ENCODE measurements at places on chromosomes 2 and 18. TPM values are rescaled to one million over a fixed set of nuclear protein-coding genes. Genes with fewer than 3 reads are reported as not detected.

- DNase-seq: no peak
Observed at GRCh38 chr18:2846636-2847316, at the start of gene EMILIN2. Gene EMILIN2, plus strand, starts transcription at chr18:2847006. Its CDS starts 183 bp downstream, at chr18:2847189.

- DNase-seq: no peak
Observed at GRCh38 chr2:100614455-100615000, 51.7 kb downstream of the PDCL3 start.

GRCh38 chr2:106053116-106053515, 141.0 kb downstream of the UXS1 start:
- peak; percentile 11 for DNase-seq

- no peak for DNase-seq
Observed at GRCh38 chr2:156129227-156129626, 203.3 kb downstream of the NR4A2 start.

- DNase-seq: no peak
Observed at GRCh38 chr2:39154944-39155343, 34.1 kb upstream of the SOS1 start.

DNA sequence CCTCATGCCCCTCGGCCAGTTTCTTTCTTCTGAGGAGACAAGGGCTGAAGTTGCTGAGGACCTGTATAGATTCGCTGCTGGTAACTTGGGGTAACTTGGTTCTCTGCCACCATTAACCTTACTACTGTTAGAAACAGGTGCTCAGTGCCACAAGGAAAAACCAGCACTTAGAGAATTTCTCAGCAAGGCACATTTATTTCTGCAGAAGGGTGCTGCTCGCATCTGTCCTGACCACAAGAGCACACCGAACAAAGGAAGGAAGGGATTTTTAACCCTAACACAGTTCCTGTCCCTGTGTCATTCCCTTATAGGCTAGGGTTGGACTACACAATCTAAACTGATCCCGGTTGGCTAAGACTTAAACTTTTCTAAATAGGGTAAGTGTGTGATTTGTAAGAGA, 154.1 kb downstream of the SOCS6 start:
- DNase-seq: no peak

DNA sequence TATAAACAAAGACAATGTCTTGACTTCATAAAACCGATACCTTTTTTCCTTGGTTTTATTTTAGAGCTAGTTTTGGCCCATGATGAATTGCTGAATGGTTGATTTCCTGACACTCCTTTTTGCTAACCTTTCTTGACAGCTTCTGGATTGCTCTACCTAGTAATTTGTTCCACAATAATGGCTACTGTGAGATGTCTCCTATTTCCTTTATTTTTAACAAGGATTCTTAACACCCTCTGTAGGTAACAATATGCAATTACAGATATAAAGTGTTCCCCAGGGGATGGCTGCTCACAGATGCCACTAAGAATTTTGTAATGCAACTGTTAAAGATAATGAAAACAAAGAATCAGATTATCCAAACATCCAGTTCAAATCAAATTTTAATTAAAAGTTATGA, 100.8 kb upstream of the ATP5MC3 start:
- peak; percentile 24 for DNase-seq

DNA sequence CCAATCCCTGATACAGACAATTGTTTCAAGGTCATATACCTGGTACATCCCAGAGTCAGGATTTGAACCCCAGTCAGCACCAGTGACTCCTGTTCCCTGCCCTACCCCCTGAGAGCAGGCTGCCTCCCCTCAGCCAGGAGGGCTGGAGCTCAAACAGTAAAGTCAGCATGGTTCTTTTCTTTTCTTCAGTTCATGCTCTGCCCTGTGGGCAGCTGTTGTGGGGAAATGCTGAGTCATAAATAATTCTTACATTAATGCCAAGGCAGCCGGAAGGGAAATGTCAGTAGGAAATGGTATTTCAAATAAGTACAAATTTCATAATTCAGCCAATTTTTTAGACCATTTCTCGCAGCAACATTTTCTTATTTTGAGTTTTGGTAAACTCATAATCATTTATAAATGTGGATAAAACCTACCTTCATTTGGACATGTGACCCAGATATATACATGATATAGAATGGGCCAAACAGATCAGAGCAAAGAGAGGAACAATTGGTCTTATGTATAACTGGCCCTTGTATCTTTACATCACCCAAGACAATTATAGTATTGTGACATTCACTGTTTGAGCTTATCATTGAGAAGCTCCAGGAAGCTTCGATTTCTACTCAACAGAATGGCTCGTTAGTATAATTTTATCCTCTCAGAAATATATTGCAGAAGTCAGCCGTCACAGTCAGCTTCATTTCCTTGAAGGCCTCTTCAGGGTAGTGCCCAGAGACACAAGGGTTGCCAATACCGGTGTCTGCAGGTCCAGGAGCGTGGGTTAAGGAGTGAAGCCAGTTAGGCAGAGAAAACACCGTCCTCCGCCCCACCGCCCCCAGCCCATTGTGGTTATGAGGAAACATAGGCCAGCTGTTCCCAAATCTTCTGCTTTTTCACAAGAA, 28.0 kb upstream of the SCYGR1 start:
- DNase-seq: peak; percentile 37

DNA sequence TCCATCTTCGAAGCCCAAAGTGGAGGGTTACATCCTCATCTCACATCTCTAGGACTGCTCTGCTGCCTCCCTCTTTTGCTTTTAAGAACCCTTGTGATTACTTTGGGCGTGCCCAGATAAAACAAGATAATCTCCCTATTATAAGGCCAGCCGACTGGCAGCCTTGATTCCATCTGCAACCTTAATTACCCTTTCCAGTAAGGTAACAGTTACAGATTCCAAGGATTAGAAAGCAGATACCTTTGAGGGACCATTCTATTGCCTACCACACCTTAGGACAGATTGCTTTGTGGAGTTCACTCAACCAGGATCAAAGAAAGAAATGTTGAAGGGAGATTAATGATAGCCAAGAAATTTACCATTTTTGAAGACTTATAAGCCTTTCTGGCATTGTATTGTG, 250.8 kb upstream of the ACVR2A start:
- DNase-seq: no peak

GRCh38 chr2:215120401-215120800, 18.0 kb downstream of the ABCA12 start:
- no peak for DNase-seq

DNA sequence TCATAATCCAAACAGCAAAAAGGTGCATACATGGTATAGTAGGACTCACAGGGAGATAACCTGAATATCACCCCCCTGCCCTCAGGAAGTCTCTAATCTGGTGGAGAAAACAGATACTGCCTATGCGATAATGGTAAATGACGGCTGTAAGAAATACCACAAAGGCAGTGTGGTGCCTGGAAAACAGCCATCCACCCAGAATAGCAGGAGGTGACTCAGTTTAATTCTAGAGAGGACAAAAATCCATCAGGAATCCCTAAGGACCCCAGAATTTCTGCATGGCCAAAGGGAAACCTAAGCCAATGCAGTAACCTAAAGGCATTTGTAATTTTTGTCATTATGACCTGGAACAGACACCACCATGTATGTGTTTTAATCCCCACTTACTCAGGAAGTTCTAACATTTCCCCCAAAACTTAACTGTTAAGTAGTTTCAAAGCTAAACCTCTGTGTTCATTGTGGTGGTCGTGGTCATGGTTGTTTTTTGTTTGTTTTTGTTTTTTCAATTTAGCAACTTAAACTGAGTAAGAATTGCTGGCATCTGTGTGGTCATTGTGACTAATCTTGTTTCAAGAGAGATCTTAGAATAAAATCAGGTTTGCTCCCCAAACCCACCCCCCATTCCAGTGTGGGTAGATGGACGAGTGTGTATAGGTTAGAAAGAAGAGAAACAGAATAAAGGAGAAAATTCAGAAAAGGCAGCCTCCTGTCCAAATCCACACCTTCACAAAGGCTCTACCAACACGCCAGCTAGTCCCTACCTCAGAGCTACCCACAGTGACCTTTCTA, 121.5 kb upstream of the CDCA7 start:
- no peak for DNase-seq

DNA sequence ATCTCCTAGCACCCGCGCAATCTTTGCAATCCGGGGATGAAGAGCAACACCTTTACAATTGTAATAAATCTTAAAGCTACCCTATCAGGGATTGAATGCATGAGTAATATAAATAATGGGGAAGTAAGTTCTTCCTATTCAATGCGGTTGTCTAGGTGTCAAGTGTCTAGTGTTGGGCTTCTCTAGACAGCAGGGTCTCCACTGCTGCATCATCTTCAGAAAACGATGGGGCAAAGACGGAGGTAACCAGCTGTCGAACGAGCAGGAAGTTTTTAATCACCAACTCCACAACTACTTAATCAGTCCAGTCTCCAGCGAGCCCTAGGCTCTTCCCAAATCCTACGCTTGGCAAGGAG, 573 bp downstream of the STAM2 start:
- DNase-seq: no peak

DNA sequence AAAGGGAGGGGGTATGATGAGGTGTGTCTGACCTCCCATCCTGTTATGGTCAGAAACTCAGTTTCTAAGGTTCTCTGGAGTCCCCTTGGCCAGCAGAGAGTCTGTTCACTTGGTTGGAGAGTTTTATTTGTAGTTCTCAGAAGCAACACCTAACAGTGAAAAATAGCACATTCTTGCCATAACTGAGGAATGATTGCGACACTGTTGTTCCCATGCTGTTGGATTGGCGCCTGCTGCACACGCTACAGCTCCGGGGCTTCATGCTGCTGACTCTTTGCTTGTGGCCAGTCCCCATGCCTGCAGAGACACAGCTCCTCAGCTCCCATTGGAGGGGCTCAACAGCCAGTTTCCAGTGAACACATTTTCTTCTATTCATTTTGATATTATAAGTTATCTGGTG, 42.1 kb downstream of the TPGS2 start:
- DNase-seq: peak; percentile 5

DNA sequence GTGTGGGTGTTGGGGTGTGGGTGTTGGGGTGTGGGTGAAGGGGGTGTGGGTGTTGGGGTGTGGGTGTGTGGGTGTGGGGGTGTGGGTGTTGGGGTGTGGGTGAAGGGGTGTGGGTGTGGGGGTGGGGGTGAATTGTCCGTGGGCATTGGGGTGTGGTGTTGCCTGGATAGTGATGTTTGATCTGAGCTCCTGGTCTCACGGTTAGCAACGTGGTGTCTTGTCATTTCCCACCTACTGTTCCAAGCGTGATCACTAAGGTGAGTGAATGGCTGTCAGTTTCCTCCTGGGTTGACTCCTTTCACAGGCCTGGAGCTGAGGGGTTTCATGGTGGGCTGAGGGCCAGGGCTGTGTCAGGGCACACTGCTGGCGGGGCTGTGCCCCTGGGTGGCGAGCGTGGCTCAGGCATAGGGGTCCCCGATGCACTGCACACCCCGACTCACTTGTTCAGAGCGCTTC, 27.2 kb downstream of the RTP5 start:
- no peak for DNase-seq

GRCh38 chr2:40955042-40955441, 503.2 kb upstream of the SLC8A1 start:
- no peak for DNase-seq

DNA sequence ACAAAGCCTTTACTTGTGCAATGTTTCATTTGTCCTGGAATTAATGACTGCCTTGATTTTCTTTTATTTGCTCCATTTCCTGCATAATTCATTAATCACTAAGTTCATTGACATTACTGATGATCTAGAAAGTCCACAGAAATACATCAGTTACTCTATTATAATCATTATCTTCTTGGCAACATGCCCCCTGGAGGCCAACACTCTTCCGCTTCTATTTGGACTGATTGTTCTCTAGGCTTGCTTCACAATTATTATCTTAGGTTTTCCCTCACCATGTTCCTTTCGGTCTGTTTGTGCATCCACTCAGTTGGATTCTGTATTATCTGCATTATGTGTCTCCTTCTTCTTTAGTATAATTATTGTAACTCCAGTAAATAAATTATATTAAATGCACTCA, 461.0 kb upstream of the CDH2 start:
- no peak for DNase-seq

DNA sequence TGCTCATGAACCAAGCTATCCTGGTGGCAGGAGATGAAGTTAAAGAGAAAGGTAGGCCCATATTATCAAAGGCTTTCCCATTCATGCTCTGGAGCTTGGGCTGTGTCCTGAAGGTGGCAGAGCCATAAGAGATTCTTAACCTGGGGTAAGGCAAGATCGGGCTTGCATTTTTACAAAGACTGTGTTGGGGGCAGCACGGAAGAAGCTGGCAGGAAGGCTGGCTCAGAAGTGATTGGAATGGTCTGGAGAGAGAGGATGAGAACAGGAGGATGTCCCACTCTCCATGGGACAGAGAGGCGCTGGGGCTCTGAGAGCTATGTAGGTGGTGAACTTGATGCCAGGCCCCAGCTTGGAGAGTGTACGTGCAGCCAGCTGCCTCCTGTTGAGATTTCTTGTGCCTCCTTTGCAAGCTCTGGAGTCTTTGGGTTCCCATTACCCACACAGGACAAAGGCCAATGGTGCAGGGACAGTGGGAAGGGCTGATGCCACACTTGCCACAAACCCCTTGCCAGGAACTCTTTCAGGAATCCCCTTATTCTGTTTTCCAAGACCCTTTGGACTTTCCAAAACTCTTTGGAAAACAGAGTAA, 40.6 kb upstream of the FZD5 start:
- DNase-seq: no peak

GRCh38 chr2:68762100-68762499, 27.5 kb downstream of the ARHGAP25 start:
- DNase-seq: no peak

GRCh38 chr2:95059656-95060370, 34.3 kb downstream of the MAL start:
- no peak for DNase-seq

Gene ALPP
- not detected for total RNA-seq

Gene FAM237A
- not detected for total RNA-seq

Gene INHBB
- total RNA-seq: not detected

Gene RELCH
- total RNA-seq: 76.5 TPM

Gene HAAO
- not detected for total RNA-seq

Gene TANC1
- 0.07 TPM for total RNA-seq

Gene CLEC4F
- total RNA-seq: not detected

Gene KIF1A
- not detected for total RNA-seq

Gene TMEM198
- total RNA-seq: 0.62 TPM

Gene SULT1C4
- 0.62 TPM for total RNA-seq

Gene RGPD4
- total RNA-seq: not detected
